Fibroblast of villous mesenchyme (primary cell): ENCODE measurements at places on chromosomes 5 and 9. TPM values are rescaled to one million over a fixed set of nuclear protein-coding genes. Genes with fewer than 3 reads are reported as not detected.

The GRM6 gene
- not detected in 2 replicates for total RNA-seq

The WDR31 gene
- total RNA-seq = 0.32 and 0.86 TPM in 2 replicates

The IDNK gene
- 3.0 and 4.2 TPM in 2 replicates for total RNA-seq

DNA sequence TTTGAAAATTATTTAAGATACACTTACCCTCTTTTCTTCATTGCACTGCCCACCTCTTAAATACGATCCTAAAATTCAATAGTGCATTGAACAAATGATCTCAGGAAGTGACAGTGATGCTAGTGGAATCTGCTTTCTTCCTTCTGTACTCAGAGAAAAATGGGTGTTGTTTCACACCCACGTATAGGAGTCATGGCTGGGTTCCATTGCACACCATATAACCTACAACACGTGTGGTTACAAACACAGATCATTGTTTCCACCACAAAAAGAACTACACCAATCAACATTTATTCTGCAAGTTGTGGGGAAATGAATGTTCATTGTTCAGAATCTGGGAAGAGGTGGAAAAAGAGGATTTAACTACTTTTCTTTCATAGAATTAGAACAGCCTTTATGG, 275.9 kb downstream of the MAN2A1 start:
- no peak for DNase-seq

- peak; percentile 99 for DNase-seq
Measured at GRCh38 chr5:176466245-176466871, 18.2 kb downstream of the FAF2 start.

DNA sequence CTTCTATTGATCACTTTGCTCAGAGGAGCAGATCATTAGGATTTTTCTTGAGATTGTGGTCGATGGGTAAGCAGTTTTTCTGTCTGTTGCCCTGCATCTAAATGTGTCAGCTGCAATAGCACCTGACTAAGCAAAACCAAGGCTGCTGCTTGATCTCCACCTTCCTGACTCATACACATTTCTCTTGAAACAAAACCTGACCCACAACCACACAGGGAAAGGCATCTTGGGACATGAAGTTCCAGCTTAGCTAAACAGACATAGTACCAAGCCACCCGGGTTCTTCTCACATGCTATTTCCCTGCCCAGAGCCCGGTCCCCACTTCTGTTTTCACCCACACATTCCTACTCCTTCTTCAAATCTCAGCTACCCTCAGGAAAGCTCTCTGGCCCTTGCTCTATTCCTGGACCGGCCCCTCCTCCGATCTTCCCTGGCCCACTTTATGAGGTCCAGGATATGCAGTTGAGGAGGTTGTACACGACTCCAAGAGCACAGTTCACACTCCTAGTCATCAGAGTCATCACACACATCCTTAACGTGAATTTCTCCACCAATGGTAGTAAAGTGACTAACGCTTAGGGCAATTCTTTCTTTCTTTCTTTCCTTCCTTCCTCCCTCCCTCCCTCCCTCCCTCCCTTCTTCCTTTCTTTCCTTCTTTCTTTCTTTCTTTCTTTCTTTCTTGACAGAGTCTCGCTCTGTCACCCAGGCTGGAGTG, 16.0 kb upstream of the ZBTB43 start:
- DNase-seq = peak; percentile 45

GRCh38 chr5:133510634-133511262, 101.6 kb downstream of the FSTL4 start:
- no peak for DNase-seq

DNA sequence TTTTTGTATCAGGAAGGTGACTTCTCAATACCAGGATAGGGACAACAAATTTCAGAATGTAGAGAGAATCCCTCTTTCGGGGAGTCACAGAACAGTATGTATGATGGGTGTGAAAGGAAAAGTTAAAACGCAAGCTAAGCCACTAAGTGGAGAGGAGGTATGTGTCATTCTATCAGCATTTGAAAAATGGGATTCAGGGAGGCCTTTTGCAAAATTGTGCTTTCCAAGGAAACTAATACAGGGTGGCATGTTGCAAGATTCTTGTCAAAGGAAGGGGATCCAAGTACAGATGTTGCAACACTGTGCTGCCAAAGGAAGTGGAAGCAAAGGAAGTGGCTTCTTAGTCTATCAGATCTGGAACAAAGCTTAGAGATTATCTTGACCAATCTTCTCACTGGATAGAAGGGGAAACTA, 12.6 kb upstream of the TNIP1 start:
- peak; percentile 97 for DNase-seq

GRCh38 chr9:73412874-73413273, 261.2 kb downstream of the ANXA1 start:
- DNase-seq = peak; percentile 5

GRCh38 chr5:38367410-38367809, 109.1 kb downstream of the EGFLAM start:
- DNase-seq = peak; percentile 63

DNA sequence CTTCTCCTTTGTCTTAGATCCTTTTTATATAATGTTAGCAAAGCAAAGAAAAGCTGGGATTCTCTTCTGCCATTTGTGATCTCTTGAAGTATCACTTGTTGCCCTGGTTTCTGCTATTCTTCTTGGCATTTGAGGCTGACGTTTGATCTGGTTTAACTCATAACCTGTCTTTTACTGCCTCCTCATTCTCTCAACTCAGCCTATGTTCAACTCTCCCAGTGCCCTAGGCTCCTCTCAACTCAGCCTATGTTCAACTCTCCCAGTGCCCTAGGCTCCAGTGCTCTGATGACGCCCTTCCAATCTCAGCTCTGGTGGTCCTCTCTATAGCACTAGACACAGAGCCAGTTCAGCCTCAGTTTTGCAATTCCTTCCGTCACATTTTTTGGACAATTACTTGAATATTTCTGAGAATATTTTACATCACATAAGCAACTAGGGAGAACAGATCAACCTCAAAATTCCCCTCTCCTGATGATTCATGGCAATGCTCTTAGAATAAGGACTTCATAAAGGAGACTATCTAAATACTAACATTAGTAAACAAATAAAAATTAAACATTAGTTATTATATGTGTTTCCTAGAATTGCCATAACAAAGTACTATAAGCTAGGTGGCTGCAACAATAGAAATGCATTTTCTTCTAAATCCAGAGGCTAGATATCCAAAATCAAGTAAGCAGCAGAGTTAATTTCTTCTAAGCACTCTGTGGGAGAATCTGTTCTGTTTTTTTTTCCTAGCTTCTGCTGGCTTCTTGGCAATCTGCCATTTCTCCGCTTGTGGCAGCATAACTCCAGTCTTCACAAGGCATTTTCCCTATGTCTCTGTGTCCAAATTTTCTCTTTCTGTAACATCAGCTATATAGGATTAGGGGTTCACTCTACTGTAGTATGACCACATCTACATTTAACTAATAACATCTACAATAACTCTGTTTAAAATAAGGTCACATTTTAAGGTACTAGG, 662.1 kb upstream of the FTMT start:
- peak; percentile 39 for DNase-seq

GRCh38 chr9:121059998-121060636, 10.0 kb upstream of the C5 start:
- peak; percentile 79 for DNase-seq

DNA sequence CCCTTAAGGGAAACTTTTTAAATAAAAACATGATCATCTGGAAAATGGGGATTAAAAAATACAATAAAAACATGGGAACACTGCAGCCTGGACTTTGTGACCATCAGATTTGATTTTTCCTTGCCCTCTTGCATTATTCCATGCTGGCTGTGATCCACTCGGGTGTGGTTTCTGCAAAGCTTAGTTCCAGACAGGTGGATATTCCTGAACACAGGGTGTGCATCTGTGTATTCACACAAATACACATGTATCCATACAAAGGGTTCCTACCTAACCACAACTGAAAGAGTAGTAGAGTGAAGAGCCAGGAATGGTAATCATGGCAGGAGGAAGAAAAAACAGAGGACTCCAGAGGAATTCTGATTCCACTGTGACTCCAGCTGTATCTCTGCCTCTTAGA, 178.2 kb downstream of the PAM start:
- no peak for DNase-seq

DNA sequence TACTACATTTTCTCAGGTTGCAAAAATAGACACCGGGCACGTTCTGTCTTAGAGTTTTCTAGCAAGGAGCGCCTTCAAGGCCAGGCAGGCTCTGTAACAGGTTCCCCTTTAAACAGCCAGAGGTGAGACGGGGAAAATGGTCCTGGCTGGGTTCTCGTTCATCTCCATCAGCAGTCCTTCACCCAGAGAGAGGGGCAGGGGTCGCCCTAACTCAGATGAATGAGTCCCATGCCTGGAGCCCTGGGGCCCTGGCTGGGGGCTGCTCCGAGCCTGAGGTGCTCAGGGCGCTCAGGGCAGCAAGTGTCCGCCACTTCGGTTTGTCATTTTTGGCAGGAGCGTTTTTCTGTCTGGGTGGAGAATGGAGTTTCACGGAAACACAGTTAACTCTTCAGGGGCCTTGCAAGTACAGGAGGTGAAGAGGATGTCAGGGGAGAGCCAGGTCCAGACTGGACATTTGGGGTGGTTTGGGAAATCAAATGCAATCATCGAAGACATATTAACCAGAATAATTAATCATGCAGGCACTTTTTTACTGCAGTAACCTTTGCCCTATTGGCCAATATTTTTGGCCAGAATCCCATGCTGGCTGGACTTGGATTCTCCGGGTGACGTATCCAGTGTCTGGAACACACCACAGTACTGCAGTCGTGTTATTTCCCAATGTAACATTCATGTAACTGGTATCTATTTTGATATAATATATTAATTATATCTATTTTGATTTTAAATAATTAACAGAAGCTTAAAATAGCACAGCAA, 2.9 kb downstream of the NTNG2 start:
- peak; percentile 86 for DNase-seq
